Mesothelial cell of epicardium (in vitro differentiated cells): ENCODE measurements at places on chromosomes 11 and 22. TPM values are rescaled to one million over a fixed set of nuclear protein-coding genes. Genes with fewer than 3 reads are reported as not detected.

The PARVA gene
- total RNA-seq: 77.1 to 78.3 TPM (median 78.2 TPM) in 3 replicates

The SNAP29 gene
- 15.0 to 18.9 TPM (median 15.1 TPM) in 3 replicates for total RNA-seq

The PRR5L gene
- total RNA-seq: 5.2 to 6.7 TPM (median 6.5 TPM) in 3 replicates

The DNAJB7 gene
- total RNA-seq: not detected in 3 replicates

The MPZL3 gene
- 5.0 to 5.7 TPM (median 5.2 TPM) in 3 replicates for total RNA-seq

The RFPL3 gene
- total RNA-seq: not detected in 3 replicates

The GTSE1 gene
- total RNA-seq: 15.3 to 18.7 TPM (median 16.7 TPM) in 3 replicates

The ARHGAP8 gene
- total RNA-seq: 161 to 172 TPM (median 166 TPM) in 3 replicates

The MFRP gene
- not detected in 3 replicates for total RNA-seq

The PDE3B gene
- 10.1 to 12.3 TPM (median 10.7 TPM) in 3 replicates for total RNA-seq

The OR10D3 gene
- not detected in 3 replicates for total RNA-seq

The CASP5 gene
- total RNA-seq: not detected in 3 replicates

The C11orf97 gene
- total RNA-seq: not detected in 3 replicates

The LGALS1 gene
- 238 to 262 TPM (median 242 TPM) in 3 replicates for total RNA-seq

The CACNA1I gene
- total RNA-seq: 0.27 to 0.31 TPM (median 0.27 TPM) in 3 replicates

The OR51B6 gene
- not detected in 3 replicates for total RNA-seq

The FERMT3 gene
- 4.8 to 8.4 TPM (median 5.9 TPM) in 3 replicates for total RNA-seq

The SELENOO gene
- total RNA-seq: 25.5 to 28.3 TPM (median 26.9 TPM) in 3 replicates

The POU2AF1 gene
- total RNA-seq: 0.25 TPM in 1 of 3 replicates, not detected in the others

The RTCB gene
- total RNA-seq: 72.0 to 74.7 TPM (median 73.5 TPM) in 3 replicates

The PRR5 gene
- total RNA-seq: 59.7 to 65.3 TPM (median 63.6 TPM) in 3 replicates

The FREY1 gene
- total RNA-seq: 2.3 to 3.9 TPM (median 3.4 TPM) in 3 replicates

The PHLDB1 gene
- total RNA-seq: 138 to 148 TPM (median 139 TPM) in 3 replicates

The LSP1 gene
- 4.9 to 5.2 TPM (median 4.9 TPM) in 3 replicates for total RNA-seq

The DTX4 gene
- total RNA-seq: 37.7 to 42.3 TPM (median 39.4 TPM) in 3 replicates

The OR6T1 gene
- total RNA-seq: not detected in 3 replicates
